ENCODE measurements at places on chromosomes 5 and 9.

DNA sequence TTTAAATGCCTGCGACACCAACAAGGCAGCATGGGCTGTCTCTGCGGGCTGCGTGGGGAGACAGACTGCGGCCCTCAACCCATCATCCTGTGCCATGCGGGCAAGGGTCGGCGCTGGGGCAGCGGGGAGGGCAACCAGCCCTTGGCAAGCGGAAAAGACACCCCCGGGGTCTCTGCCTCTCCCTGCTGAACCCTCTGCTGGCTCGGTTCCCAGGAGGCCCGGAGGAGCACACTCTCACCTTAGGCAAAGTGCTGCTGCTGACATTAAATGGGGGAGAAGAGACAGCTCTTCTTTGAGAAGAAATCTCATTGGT, 129.6 kb upstream of the PPP1R26 start:
- H3K4me1 ChIP-seq, result no peaks in the 10 kb centered on the region
- H3K27ac ChIP-seq, result no peak overlapping the region
- H3K27me3 ChIP-seq, result peaks cover 57% of the 10 kb centered on the region
- no peak for DNase-seq
- no peak overlapping the region for H3K4me3 ChIP-seq
- no peaks in the 10 kb centered on the region for H3K36me3 ChIP-seq

DNA sequence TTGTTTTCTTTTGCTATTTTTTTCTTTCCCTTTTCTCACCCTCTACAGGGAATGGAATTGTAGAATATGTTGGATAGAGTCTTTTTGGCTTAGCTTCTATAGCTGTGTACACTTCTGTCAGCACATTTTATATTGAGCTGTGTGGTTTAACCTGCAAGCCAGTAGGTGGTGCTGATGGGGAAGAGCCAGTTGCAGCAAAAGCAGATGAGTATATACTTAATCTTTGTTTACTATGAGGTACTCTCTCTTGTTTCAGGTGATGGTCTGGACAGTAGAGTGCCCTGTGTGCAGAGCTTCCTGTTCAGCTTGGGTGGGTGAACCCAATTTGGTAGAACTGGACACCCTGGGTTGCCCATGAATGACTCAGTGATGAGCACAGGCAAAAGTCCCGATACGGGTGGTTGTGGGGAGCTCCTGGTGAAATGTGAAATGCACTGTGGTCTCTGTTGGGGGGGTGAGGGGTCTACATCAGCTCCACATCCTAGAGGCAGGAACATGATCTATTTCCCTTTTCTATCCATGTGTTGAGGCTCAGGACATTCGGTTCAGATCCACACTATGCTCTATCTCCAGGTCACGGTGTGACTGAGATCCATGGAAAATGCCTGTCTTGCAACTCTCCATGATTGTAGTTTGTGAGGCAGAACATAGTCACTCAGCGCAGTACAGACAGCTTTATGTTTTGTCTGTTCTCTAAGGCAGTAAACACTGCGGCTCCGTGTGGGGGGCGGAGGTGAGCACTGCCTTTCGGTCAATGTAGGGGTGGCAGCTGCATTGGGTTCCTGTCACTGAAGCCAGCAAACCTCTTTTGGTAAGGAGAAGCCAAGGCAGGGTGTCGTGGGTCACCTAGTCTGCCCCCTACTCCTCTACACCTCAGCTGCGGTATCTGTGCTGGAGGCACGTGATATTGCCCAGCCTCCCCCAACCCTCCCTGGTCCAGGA, 353.2 kb downstream of the PRR16 start:
- no peak overlapping the region for H3K27ac ChIP-seq
- no peak overlapping the region for H3K4me3 ChIP-seq
- no peaks in the 10 kb centered on the region for H3K4me1 ChIP-seq
- no peak for DNase-seq
- peaks cover 2% of the 10 kb centered on the region for H3K27me3 ChIP-seq
- H3K36me3 ChIP-seq, result peaks cover 2% of the 10 kb centered on the region

GRCh38 chr9:111992523-111992922, 95.9 kb downstream of the UGCG start:
- H3K36me3 ChIP-seq, result no peaks in the 10 kb centered on the region
- DNase-seq, result no peak
- H3K27ac ChIP-seq, result no peak overlapping the region
- peaks cover 16% of the 10 kb centered on the region for H3K4me1 ChIP-seq
- H3K4me3 ChIP-seq, result no peak overlapping the region

- peaks cover 2% of the 10 kb centered on the region for H3K36me3 ChIP-seq
- DNase-seq, result no peak
- no peak overlapping the region for H3K27ac ChIP-seq
- H3K4me1 ChIP-seq, result peaks cover 6% of the 10 kb centered on the region
- no peaks in the 10 kb centered on the region for H3K27me3 ChIP-seq
- no peak overlapping the region for H3K4me3 ChIP-seq
Measured at GRCh38 chr5:174378121-174378874, 332.8 kb downstream of the NSG2 start.

- DNase-seq, result no peak
- H3K27me3 ChIP-seq, result no peaks in the 10 kb centered on the region
- peaks cover 17% of the 10 kb centered on the region for H3K36me3 ChIP-seq
- H3K27ac ChIP-seq, result peak overlapping the region; percentile 84
Measured at GRCh38 chr5:55344392-55344992, 36.7 kb downstream of the MTREX start.

DNA sequence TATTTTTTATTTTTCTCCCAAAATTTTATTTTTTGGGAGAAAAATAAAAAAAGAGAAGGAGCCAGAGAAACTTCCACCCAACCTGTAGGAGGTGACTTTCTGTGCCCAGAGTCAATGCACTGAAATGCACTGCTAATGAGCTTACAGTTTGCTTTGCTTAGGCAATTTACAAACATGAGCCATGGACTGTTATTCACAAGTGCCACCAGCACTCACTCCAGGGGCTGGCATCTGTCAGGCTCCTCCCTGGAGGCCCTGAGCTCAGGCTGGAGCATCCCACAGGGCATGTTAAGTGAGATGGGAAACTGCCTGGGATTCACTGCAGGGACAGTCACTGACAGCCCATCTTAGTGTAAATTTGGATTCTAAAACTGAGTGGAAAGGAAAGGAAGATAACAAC, 74.9 kb downstream of the FANCC start:
- H3K4me1 ChIP-seq, result no peaks in the 10 kb centered on the region
- no peak overlapping the region for H3K4me3 ChIP-seq
- no peaks in the 10 kb centered on the region for H3K27me3 ChIP-seq
- DNase-seq, result no peak
- H3K36me3 ChIP-seq, result peaks cover 14% of the 10 kb centered on the region

DNA sequence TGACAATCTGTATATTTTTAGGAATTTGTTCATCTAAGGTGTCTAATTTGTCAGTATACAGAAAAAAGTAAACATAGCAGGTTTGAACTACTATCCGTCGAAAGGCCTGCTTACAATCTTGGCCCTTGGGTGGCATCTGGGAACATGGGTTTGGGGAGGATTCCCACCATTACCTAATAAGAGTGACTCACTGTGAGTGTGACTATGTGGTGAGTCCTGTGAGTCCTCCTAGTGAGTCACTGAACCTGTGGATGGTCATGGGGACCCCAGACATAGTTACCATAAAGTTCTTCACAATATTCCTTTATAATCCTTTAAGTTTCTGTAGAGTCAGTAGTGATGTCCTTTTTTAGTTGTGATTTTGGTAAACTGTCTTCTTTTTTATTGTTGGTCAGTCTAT, 37.0 kb downstream of the RNF130 start:
- no peak for DNase-seq
- no peak overlapping the region for H3K4me3 ChIP-seq
- H3K27me3 ChIP-seq, result no peaks in the 10 kb centered on the region
- peaks cover 45% of the 10 kb centered on the region for H3K36me3 ChIP-seq
- no peaks in the 10 kb centered on the region for H3K4me1 ChIP-seq
- no peak overlapping the region for H3K27ac ChIP-seq
